Hematopoietic multipotent progenitor cell treated with erythropoietin and hydrocortisone succinate and interleukin-3 and kit ligand, for 15 days (in vitro differentiated cells): ENCODE measurements at places on chromosomes 11 and 22.

DNA sequence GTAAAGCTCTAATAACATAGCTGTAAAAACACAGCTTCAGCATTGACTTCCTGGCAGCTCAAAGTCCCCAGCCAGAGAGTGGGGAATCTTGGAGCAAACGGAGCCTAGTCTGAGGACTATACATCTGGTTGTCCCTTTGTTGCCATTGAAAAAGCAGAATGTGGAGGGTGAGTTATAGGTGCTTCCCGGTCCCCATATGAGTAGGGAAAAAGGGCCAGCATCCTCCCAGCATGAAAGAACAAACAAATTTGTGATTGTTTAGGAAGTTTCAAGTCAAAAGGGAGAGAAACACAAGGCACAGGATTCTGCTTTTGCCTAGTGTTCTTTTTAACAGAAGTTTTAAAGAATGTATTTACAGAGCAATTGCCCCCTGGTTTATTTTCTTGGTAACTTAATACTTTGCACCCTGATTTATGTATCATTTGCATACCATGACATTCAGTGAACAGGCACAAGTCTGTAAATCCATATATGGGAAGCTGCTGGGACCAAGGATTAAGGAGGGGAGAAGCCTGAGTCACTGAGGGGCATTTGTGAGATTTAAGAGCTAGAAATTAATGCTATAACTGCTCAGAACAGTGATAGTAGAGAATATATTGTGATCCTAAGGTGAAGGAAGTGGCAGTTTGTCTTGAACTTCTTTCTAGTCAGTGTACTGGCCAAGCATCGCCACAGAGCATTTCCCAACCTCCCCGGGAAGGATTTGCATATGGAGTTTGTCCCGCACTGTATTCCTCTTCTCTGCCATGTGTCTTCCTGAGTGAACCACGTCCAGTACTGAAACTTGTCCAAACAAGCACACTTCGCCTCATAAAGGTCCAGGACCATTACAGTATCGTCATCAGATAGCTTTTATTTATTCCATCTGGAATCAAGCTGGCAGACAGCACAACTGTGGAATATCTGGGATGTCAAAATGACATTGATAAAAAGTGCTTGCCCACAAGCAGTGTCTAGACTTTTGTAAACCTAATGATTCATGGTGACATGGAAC is 103.0 kb downstream of the DBX1 start:
- DNase-seq: no peak

- no peak for DNase-seq
Measured at GRCh38 chr11:96794152-96794551, 404.3 kb downstream of the JRKL start.

DNA sequence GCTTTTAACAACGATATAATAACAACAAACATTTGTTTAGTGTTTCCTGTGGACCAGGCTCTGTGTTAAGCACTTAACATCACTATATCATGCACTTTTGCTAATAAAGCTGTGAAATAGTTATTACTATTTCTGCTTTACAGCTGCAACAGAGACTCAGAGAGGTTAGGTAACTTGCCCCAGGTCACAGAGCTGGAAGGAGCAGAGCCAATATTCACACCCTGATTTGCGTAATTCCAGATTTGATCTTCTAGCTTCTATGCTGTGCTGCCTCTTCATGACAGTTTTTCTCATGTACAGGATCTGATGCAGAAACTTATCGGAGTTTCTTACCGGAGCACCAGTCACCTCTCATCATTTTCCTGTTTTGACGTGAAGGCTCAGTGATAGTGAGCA is 33.6 kb upstream of the EHF start:
- DNase-seq: no peak

DNA sequence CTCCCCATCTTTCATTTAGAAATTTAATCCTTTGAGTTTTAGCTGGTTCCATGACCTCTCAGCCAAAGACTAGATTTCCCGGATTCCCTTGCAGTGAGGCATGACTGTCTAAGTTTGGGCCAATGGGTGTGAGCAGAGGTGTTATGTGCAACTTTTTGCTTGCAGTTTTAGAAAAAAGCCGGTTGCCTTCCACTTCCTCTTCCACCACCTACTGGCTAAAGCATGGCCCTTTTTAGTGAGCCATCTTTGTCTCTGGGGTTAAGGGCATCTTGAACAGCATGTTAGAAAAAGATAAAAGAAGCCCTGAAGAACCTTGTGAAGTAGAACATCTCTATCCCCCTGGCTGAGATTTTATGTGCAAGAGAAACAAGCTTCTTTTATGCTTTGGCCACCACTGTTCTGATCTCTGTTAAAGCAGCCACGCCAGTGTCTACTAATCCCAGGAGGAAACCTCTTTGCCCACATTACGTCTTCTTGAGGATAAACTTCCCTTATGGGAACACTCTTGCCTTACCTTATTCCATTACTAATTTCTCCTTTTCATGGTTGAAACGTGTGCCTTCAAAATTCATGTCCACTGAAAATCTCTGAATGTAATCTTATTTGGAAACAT is 279.9 kb downstream of the TENM4 start:
- no peak for DNase-seq

DNA sequence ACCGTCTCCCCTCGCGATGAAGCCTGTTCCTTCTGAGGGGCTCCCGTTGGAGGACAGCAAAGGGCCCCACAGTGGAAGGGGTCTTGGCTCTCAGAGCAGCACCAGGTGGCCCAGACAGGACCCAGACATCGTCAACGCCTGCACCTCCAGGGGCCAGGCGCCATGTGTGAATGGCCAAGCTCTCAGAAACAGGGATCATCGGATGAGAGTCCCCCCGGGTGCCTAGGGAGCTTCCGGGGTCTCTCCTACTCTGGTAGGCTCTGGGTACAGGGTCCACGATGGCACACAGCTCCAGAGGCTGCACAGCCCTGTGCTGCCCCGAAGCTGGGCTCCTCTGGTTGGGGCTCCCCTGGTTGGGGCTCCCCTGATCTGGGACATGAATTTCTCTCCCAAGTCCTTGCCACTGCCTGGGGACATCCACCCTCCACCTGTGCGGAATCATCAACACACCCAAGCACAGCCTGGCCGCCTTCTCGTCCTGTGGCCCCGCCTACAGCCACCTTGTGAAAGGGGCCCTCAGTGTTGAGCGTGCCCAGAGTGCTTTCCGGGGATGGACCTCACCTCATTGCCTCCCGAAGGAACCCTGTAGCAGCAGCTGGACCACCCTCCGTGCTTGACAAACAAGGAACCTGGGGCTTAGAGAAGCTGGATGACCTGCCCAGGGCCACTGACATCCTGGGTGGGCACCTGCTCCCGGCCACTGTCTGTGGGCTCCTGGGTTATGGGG is 929.0 kb downstream of the BRD1 start:
- DNase-seq: no peak

DNA sequence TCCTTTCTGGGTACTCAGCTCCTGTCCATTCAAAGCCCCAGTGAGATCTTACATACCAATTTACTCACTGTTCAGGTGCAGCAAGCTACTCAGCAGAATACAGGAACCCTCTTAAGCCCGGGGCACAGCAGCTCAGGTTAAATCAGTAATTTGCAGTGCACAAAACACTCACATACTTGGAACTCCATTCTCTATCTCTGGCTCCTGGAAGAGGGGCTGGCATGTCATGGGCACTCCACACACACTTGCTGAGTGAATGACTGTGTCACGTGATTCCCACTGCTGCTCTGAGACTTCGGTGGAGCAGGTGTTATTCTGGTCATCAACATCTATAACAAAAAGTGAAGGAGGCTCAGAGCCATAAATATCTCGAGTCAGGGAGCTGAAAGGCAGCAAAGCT is 157.3 kb upstream of the BDNF start:
- no peak for DNase-seq

DNA sequence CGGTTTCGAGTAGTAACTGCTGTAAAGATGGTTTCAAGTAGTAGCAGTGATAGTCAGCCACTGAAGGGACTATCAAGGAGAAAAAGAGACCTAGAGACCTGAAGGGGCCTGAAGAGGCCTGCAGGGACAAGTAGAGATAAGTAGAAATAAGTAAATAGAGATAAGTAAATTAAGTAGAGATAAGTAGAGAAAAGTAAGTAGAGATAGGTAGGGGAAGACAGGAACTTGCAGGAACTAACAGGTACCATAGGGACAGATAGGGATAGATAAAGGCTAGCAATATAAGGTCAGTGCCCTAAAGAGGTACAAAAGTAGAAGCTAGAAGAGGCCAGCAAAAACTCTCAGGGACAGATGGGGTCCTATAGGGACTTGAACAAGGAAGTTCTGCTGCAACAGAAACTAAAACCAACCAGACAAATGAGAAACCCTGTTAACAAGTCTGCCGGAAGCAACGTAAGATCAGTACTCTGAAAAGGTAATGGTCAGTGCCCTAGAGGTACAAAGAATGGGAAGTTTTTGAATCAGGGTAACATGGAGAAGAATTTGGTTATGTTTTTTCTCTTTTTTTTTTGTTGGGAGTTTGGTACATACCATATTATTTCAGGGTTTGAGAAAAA is 9.6 kb upstream of the SC5D start:
- no peak for DNase-seq

GRCh38 chr11:116710762-116711161 is 62.0 kb downstream of the BUD13 start:
- no peak for DNase-seq

- DNase-seq: no peak
Measured at GRCh38 chr11:1032310-1032891, 4.1 kb downstream of the MUC6 start.

GRCh38 chr22:26367402-26368245 is 61.4 kb upstream of the ASPHD2 start:
- DNase-seq: peak; percentile 73

GRCh38 chr22:23036684-23037428 is 33.5 kb upstream of the GNAZ start:
- DNase-seq: no peak
